ENCODE measurements at places on chromosomes 3 and 15. TPM values are rescaled to one million over a fixed set of nuclear protein-coding genes. Genes with fewer than 3 reads are reported as not detected.

DNA sequence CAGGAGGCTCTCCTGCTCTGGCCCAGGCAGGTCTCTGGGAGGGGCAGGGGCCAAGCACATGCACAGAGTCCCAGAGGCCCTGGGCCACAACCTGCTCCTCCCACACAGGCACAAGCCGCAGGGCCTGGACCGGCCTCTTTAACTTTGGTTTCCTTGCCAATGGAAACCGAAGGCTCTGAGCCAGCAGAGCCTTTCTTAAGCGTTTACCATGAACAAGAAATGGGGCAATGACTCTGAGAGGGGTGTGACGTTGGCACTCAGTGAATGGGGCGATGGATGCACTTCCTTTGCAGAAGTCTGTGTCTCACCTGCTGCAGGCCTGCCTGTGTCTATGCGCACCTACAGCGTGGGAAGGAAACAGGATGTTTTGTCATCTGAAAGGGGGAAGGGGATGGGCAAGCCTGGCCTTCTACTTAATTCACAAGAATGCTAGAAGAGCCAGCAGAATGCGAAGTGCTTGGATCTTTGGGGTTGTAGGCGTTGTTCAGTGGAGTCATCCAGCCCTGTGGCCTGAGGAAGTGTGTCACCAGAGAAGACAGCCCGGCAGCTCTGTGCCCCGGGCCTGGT lies 41.8 kb downstream of the IFT122 start:
- no peaks in the 10 kb centered on the region for H3K4me1 ChIP-seq
- DNase-seq = no peak
- H3K27me3 ChIP-seq = no peaks in the 10 kb centered on the region
- no peak overlapping the region for H3K27ac ChIP-seq
- no peaks in the 10 kb centered on the region for H3K36me3 ChIP-seq

DNA sequence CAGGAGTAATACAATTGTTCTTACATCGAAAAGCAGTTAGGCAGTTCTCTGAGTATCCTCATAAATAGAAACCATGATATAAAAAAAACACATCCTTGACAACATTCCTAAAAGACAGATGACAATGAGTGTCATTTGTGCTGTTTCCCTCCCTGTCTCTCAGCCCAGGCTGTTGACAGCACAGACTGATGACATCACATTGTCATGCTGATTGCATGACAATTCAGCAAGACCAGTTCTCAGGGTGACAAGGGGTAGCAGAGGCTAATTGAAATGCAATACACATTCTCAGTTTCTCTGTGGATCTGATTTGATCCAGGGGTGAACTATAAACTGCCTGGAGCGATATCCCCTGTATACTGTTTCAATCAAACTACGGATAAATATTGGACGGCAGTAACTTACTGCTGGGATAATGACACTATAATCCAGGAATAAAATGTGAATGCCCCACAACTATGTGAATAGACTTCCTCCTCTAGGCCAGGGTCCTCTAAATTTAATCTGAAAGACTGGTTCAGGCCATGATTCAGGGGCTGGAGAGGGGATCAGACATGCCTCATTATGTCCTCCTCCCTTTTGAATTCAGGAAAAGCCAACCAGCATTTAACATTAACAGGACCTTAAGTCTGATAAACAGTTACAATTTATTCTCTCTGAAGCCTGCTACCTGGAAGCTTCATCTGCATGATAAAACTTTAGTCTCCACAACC lies 16.7 kb upstream of the EIF1B start:
- 0 out of 2 replicates have a peak, but pooled peaks cover 8% of the 10 kb centered on the region for H3K4me1 ChIP-seq
- H3K27me3 ChIP-seq = no peaks in the 10 kb centered on the region
- no peak for DNase-seq
- H3K36me3 ChIP-seq = no peaks in the 10 kb centered on the region
- no peak overlapping the region for H3K4me3 ChIP-seq

DNA sequence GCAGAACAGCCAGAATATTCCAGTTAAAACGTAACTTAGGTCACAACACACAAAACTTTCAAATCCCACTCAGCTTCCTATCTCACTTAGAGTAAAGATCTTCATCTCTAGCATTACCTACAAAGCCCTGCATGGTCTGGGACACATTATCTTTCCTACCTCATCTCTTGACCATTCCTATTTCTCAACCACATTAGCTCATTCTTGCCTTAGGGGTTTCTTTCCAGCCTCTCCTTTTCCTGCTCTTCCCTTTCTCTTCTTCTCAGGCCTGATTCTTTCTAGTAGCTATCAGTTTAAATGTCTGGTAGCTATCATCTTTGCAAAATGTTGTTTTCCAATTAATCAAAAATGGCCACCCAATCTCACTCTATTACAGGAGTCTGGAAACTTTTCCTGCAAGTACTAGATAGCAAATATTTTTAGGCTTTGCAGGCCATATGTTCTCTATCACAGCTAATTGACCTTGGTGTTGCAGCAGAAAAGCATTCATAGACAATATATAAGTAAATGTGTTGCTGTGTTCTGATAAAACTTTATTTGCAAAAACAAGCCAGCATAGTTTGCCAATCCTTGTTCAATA lies 15.1 kb upstream of the CBLB start:
- H3K4me3 ChIP-seq = no peak overlapping the region
- H3K36me3 ChIP-seq = no peaks in the 10 kb centered on the region
- H3K4me1 ChIP-seq = 0 out of 2 replicates have a peak, but pooled peaks cover 8% of the 10 kb centered on the region
- peak overlapping the region; percentile 2 for H3K27ac ChIP-seq

DNA sequence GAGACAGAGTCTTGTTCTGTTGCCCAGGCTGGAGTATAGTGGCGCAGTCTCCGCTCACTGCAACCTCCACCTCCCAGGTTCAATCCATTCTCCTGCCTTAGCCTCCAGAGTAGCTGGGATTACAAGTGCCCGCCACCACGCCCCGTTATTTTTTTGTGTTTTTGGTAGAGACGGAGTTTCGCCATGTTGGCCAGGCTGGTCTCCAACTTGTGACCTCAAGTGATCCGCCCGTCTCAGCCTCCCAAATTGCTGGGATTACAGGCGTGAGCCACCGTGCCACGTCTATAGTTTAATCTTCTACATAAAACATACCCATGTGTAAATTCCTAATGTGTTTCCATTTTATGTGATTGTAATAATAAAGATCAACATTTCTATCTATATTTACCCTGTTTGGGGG lies 1.7 kb downstream of the GALK2 start:
- no peak for DNase-seq
- no peak overlapping the region for H3K4me3 ChIP-seq
- no peaks in the 10 kb centered on the region for H3K27me3 ChIP-seq
- peaks cover 17% of the 10 kb centered on the region for H3K4me1 ChIP-seq
- peak overlapping the region; percentile 97 for H3K27ac ChIP-seq
- H3K36me3 ChIP-seq = no peaks in the 10 kb centered on the region

DNA sequence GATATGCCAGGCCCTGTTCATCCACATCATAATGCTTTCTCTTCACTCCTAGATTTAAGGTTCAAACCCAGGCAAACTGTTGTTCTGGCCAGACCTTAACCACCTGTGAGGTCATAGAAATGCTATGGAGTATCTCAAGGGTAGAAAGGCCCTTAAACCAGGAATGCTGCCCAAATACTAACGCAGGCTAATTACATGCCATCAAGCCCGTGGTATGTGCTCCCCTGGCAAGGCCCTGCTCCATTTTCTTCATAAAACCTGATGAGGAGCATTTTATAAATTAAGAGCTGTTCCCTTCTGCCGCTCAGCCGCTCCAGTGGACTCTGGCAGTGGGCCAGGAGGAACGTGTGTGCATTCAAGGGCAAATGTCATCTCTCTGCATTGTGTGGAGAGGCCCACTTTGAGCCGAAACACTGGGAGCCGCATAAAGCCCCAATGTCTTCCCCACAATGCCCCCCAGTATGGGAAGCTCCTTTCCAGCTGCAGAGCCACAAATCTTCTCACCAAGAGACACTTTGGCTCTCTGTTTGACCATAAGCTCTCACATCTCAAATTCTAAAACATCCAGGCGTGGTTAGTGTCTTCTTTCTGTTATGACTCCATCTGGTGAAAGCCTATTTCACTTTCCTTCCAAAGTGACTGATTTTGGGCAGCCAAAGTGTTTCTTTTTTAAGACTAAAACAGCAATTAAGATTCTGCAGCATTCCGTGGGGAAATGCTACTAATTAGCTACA lies 210.8 kb upstream of the NR2E3 start:
- peaks cover 35% of the 10 kb centered on the region for H3K4me1 ChIP-seq
- peak overlapping the region; percentile 11 for H3K27ac ChIP-seq
- no peaks in the 10 kb centered on the region for H3K27me3 ChIP-seq
- no peak overlapping the region for H3K4me3 ChIP-seq

DNA sequence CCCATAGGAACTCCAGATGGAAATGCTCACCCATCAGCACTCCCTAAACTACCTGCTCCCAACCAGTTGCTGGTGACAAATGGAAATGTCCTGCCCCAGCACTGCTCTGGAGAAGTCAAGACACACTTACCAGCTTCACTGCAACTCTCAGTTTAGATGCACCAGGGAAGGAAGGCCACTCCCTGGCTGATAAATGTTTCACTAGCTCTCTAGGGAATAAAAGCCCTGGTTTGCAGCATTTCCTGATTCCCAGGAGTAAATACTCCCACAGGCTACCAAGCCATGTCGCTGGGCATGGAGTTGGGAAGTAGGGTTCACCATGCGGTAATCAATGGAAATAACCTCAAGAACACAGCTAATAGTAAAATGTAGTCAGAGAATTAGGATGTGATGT lies 112.0 kb upstream of the NEO1 start:
- no peak overlapping the region for H3K4me3 ChIP-seq
- no peak overlapping the region for H3K27ac ChIP-seq
- DNase-seq = no peak
- no peaks in the 10 kb centered on the region for H3K4me1 ChIP-seq
- no peaks in the 10 kb centered on the region for H3K27me3 ChIP-seq
- H3K36me3 ChIP-seq = no peaks in the 10 kb centered on the region

GRCh38 chr3:142213298-142213697 lies 12.1 kb downstream of the GK5 start:
- no peaks in the 10 kb centered on the region for H3K4me1 ChIP-seq
- no peak overlapping the region for H3K4me3 ChIP-seq
- no peak overlapping the region for H3K27ac ChIP-seq
- H3K27me3 ChIP-seq = no peaks in the 10 kb centered on the region
- no peak for DNase-seq

GRCh38 chr3:76043746-76044145 lies 258.4 kb upstream of the ZNF717 start:
- H3K36me3 ChIP-seq = no peaks in the 10 kb centered on the region
- H3K27ac ChIP-seq = no peak overlapping the region
- H3K27me3 ChIP-seq = no peaks in the 10 kb centered on the region
- no peak overlapping the region for H3K4me3 ChIP-seq
- H3K4me1 ChIP-seq = peaks cover 7% of the 10 kb centered on the region

DNA sequence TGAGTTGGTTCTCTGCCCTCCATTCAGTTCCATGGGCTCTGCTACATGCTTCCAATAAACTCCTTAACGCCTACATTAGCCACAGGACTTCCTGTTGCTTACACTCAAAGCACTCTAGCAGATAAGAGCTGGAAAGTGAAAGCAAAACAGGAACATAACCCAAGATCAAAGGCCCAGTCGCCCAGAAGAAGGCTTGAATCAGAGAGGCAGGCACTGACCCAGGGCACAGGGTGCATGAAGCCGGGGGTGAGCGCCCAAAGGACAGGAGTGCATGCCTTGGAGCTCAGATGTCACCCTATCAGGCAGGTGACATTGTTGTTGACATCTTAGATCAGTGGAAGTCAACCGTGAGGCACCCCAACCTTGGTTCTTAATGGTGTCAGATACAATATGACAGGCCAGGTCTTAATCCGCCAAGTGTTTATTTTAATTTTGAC lies 235.1 kb downstream of the UACA start:
- no peaks in the 10 kb centered on the region for H3K27me3 ChIP-seq
- no peaks in the 10 kb centered on the region for H3K36me3 ChIP-seq
- no peak overlapping the region for H3K27ac ChIP-seq
- DNase-seq = peak; percentile 27

DNA sequence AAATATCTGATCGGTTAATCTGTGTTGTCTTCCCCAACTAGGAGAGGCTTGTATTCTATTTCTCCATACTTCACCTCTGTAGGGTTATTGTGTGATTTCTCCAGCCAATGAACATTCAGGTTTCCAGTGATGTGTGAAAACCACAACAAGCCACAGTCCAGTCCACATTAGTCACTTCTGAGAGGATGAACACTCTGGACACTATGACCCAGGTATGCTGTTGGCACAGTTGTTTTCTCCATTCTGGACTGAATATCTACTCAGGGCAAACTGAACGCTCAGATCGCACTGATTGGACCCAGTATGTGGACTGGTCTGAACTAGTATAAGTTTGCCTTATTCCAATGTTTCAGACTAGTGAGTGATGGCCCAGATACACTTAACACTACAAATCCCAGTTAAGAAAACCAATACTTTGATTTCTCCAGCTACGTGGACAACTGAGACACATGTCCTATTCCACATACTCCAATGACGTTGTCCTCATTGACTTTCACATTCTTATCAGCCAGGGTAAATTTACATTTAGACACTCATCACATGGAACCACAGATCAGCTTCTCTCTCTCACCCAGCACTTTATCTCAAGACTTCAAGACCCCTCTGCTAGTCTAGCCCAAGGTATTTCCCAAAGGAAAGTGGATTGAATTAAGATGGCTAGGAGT lies 587.4 kb upstream of the SGO1 start:
- H3K4me1 ChIP-seq = no peaks in the 10 kb centered on the region
- no peaks in the 10 kb centered on the region for H3K36me3 ChIP-seq
- H3K27ac ChIP-seq = no peak overlapping the region
- DNase-seq = no peak

DNA sequence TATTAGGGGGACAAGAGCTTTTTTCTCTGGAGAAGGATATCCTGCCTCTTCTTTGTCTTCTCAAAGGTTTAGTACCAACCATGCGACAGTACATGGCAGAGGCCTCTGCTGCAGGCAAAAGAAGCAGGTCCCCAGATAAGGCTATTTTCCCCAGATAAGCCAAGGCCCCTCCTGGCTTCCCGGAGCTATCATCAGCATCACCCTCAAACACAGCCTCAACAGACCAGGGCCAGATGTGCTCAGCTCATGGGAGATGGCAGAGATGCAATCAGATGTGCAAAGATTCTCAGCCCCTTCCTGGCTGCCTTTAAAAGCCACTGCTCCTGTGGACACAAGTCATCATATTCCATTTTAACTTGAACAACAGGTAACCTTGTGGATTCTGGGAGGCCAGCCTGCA lies 49.0 kb downstream of the NTRK3 start:
- H3K4me1 ChIP-seq = no peaks in the 10 kb centered on the region
- no peak for DNase-seq
- no peak overlapping the region for H3K4me3 ChIP-seq
- no peak overlapping the region for H3K27ac ChIP-seq

DNA sequence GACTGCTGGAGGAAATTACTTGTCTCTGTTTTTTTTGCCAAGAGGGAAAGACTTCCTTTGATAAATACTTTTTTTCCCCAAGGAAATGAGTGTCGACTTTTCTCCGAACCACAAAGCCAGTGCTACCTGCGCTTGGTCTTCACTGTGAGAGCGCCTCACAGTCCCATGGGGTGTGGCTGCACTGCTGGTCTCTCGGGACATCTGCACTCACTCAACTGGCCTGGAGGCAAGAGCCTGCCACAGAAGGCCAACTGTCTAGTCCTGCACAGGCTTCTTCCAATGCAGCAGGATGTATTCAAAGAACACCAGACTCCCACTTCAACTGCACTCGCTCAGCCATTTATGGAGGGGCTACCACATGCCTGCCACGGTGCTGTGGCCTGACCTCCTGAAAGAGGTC lies 40.6 kb upstream of the CGNL1 start:
- H3K27me3 ChIP-seq = no peaks in the 10 kb centered on the region
- no peak overlapping the region for H3K27ac ChIP-seq
- no peak overlapping the region for H3K4me3 ChIP-seq
- peaks cover 19% of the 10 kb centered on the region for H3K4me1 ChIP-seq
- no peak for DNase-seq

Gene PDIA3
- 545 TPM for total RNA-seq

Gene NLGN1
- total RNA-seq = not detected

Gene C3orf62
- total RNA-seq = 5.5 TPM

Gene HIGD2B
- not detected for total RNA-seq

Gene FMN1
- 1.6 TPM for total RNA-seq

Gene IL16
- total RNA-seq = not detected
